ENCODE measurements at places on chromosomes 6 and 20.
A peak's percentile ranks its signal among the peaks of the same experiment; 100 is the strongest.

GRCh38 chr20:13819885-13820645 lies 35.2 kb downstream of the NDUFAF5 start:
- DNase-seq = peak; percentile 2

DNA sequence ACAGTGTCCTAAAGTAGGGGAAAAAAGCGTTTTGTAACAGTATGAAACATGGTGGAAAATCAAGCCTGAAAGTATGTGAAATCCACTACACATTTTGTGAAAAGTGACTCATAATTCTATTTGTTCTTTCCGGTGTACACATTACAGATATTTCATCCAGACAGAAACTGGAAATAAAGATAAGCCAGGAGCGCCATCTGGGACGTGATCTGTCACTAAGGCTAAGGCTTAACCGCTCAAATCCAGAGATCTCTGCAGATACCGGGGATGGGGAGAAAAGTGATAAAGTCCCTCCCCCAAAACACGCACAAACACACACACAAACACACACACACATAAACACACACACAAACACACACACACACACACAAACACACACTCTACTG lies 26.6 kb upstream of the SRSF6 start:
- DNase-seq = no peak

DNA sequence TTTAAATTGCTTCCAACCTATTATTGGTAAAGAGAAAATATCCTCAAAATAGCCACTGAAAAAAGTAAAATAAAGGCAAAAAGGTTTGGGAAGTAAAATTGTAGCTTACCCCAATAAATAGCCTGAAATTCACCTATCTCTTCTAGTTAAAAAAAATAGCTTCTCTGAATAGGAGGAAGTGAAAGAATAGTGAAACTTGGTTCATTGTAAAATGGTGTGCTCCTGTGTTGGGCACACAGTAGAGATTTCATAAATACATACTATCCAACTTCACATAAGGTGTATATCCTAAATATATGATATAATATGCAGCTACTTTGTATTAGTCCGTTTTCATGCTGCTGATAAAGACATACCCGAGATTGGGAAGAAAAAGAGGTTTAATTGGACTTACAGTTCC lies 45.3 kb downstream of the CDK19 start:
- no peak for DNase-seq

DNA sequence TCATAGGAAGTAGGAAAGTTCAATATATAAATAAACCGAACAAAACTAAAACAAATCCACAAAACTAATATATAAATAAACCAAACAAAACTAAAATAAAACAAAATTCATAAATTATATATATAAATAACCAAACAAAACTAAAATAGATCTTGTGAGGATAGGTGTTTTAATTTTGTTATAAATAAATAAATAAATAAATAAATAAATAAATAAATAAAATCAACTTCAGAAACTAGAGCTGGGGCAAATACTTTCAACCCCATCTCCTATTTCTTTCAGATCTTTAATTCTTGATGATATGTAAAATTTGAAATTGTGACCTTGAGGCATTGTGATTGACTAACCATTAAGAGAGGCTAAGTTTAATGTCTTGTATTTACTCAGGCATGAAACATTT lies 416.1 kb downstream of the SAMD5 start:
- no peak for DNase-seq

- DNase-seq = no peak
These were observed 41.6 kb upstream of the ANKEF1 start for GRCh38 chr20:9993137-9993536.

- DNase-seq = no peak
These were observed 23.0 kb downstream of the SPTLC3 start for GRCh38 chr20:13031751-13032150.

- DNase-seq = peak; percentile 80
These were observed 1.1 kb downstream of the NFATC2 start for GRCh38 chr20:51541189-51542032.

- DNase-seq = no peak
These were observed 47.9 kb downstream of the PRKN start for GRCh38 chr6:162679681-162680080.
